ENCODE measurements at places on chromosomes 11 and 22. TPM values are rescaled to one million over a fixed set of nuclear protein-coding genes. Genes with fewer than 3 reads are reported as not detected.

- no peak overlapping the region for H3K4me3 ChIP-seq
- H3K27me3 ChIP-seq, result no peaks in the 10 kb centered on the region
- H3K36me3 ChIP-seq, result no peaks in the 10 kb centered on the region
Observed at GRCh38 chr11:103164093-103164796, 55.0 kb downstream of the DYNC2H1 start.

DNA sequence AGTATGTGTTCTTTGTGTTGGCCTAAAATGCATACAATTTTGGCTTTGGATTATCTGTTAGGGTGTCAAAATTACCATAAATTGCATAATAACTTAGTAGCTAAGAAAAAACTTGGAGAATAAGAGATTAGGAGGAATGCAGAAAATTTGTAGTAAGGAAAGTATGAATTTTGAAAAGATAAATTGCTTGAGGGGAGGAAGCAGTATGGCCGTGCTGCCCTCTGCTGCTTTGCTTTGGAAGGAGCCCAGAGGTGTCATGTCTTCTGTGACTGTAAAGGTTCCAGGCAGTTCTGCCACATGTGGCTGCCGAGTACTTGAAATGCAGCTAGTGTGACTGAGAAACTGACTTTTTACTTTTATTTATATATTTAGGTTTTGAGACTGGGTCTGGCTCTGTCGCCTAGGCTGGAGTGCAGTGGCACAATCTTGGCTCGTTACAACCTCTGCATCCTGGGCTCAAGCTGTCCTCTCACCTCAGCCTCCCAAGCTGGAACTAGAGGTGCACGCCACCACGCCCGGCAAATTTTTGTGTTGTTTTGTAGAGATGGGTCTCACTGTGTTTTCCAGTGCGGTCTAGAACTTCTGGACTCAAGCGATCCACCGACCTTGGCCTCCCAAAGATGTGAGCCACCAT, 1.8 kb downstream of the ADSL start:
- peaks cover 41% of the 10 kb centered on the region for H3K4me1 ChIP-seq
- peaks cover 26% of the 10 kb centered on the region for H3K36me3 ChIP-seq
- peak overlapping the region; percentile 98 for H3K27ac ChIP-seq
- DNase-seq, result peak; percentile 74

DNA sequence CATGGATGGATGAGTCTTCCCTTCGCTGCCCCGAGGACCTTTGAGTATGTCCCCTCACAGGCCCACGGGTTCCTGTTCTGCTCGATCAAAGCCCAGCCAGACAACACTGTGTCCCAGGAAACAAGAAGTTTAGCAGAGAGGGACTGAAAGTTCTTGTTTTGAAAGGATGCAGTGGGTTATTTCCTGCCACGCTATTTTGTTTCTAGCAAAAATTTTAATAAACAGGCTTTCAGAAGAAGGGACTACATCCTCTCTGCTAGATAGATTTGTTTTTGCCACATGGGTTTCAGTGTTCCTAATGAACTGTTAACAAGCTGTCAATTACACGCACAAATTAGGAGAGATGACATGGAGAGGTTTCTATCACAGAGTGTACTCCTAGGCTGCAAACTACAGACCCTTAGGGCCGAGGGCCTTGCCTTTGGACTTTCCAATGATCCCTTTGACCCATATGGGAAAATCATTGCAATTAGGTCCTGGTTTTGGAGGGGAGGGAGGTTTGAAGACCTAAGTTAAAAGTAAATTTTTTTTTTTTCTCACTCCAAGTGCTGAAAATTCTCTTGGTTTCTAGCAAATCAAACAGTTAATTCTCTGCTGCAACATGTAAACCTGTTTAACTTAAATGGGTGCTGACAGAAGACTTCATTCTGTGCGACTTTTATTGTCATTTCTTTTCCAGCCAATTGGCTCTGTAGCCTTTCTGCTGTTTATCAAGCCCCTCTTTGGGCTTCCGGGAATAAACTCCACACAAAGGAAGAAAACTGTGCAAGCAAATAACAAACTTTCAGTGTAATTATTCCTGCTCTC, 81.4 kb downstream of the RCN1 start:
- H3K27me3 ChIP-seq, result no peaks in the 10 kb centered on the region
- H3K27ac ChIP-seq, result no peak overlapping the region
- H3K36me3 ChIP-seq, result no peaks in the 10 kb centered on the region
- DNase-seq, result no peak
- H3K4me1 ChIP-seq, result peaks cover 5% of the 10 kb centered on the region

- DNase-seq, result no peak
- H3K36me3 ChIP-seq, result no peaks in the 10 kb centered on the region
- H3K27ac ChIP-seq, result no peak overlapping the region
- no peaks in the 10 kb centered on the region for H3K27me3 ChIP-seq
Observed at GRCh38 chr22:47195484-47196165, 433.2 kb downstream of the TBC1D22A start.

GRCh38 chr11:5541427-5541826, 6.9 kb downstream of the OR52H1 start:
- H3K27me3 ChIP-seq, result no peaks in the 10 kb centered on the region
- no peak overlapping the region for H3K4me3 ChIP-seq
- no peaks in the 10 kb centered on the region for H3K4me1 ChIP-seq
- H3K36me3 ChIP-seq, result no peaks in the 10 kb centered on the region
- no peak for DNase-seq

DNA sequence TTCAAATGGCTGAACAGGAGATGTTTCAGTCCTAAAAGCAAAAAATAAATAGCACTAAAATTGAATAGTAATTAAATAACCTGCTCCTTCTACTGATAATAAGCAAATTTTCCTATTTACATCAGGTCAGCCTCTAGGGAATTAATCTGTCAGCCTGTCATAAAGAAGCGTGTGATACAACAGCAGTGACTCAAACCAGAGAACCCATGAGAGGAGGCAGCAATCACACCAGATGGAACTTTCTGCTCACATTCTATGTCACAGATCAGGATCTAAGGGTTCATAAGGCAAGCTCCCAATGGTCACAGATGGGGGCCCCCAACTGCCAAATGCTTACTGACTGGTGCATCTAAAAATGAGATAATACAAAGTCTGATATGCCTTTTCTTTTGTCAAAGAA, 41.1 kb downstream of the RBFOX2 start:
- H3K27me3 ChIP-seq, result peaks cover 9% of the 10 kb centered on the region
- H3K4me1 ChIP-seq, result no peaks in the 10 kb centered on the region
- H3K36me3 ChIP-seq, result no peaks in the 10 kb centered on the region
- DNase-seq, result no peak

C22orf42 gene
- total RNA-seq, result not detected

- DNase-seq, result peak; percentile 63
- H3K27me3 ChIP-seq, result peaks cover 22% of the 10 kb centered on the region
- H3K4me3 ChIP-seq, result peak within 1 kb of the TSS; percentile 83
- H3K36me3 ChIP-seq, result peaks cover 4% of the 10 kb centered on the region
- peak within 1 kb of the TSS; percentile 80 for H3K27ac ChIP-seq
Observed at GRCh38 chr11:32090545-32091370, at the start of gene RCN1. Gene RCN1 (plus strand): TSS chr11:32091074. CDS start chr11:32091197, 123 bp downstream.

OR10AG1 gene
- not detected for total RNA-seq

CHST1 gene
- total RNA-seq, result not detected
